ENCODE measurements at places on chromosomes 2 and 18.
A peak's percentile ranks its signal among the peaks of the same experiment; 100 is the strongest.

- H3K27me3 ChIP-seq = peaks cover 4% of the 10 kb centered on the region
- H3K36me3 ChIP-seq = no peaks in the 10 kb centered on the region
- H3K4me3 ChIP-seq = no peak overlapping the region
- no peak overlapping the region for H3K27ac ChIP-seq
Measured at GRCh38 chr2:209845666-209846065, 74.0 kb downstream of the UNC80 start.

GRCh38 chr18:50819027-50819727, 639 bp downstream of the MRO start:
- no peak overlapping the region for H3K27ac ChIP-seq
- H3K4me1 ChIP-seq = peaks cover 21% of the 10 kb centered on the region
- H3K27me3 ChIP-seq = no peaks in the 10 kb centered on the region
- H3K36me3 ChIP-seq = no peaks in the 10 kb centered on the region
- H3K4me3 ChIP-seq = no peak overlapping the region

DNA sequence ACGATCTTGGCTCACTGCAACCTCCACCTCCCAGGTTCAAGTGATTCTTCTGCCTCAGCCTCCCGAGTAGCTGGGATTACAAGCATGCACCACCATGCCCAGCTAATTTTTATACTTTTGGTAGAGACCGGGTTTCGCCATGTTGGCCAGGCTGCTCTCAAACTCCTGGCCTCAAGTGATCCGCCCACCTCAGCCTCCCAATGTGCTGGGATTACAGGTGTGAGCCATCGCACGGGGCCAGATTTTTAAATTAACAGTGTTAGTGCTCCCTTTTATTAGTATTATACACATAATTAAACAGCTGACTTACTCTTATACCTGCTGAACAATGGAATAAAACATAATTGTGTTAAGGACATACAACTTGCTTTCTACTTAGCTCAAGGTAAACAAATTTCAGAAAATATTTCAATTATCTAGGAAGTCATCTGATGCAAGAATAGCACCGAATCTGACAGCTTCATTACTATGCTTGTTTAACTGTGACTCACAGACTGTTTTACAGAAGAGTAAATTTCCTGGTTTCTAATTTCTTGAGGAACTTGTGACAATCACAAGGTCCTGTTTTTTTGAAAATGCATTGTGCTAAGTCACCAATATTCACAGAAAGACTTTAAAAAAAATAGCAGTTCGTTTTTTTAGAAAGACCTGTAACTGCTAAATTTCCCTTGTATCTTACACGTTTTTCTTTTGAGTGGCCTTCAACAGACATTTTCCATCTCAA, 51.2 kb downstream of the SPIRE1 start:
- H3K36me3 ChIP-seq = no peaks in the 10 kb centered on the region
- H3K27me3 ChIP-seq = peaks cover 12% of the 10 kb centered on the region
- H3K27ac ChIP-seq = no peak overlapping the region
- H3K4me1 ChIP-seq = no peaks in the 10 kb centered on the region

- H3K27me3 ChIP-seq = no peaks in the 10 kb centered on the region
- H3K4me1 ChIP-seq = peaks cover 6% of the 10 kb centered on the region
- no peak for DNase-seq
- H3K27ac ChIP-seq = no peak overlapping the region
Measured at GRCh38 chr2:43314299-43314927, 88.0 kb upstream of the ZFP36L2 start.

DNA sequence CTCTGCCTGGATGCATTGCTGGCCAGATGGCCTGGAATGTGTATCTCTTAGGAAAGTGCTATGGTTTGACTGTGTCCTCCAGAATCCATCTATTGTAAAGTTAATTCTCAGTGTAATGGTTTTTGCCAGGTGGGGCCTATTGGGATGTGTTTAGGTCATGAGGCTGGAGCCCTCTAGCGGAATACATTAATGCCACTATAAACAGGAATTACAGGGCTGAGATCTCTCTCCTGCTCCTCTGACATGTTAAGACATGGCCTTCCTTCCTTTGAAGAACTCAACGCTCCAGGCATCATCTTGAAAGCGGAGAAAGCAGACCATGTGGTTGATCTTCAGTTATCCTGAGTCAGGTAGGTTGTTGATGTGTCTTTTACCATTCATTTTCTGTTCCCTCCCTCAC, 276.4 kb downstream of the RPIA start:
- H3K36me3 ChIP-seq = no peaks in the 10 kb centered on the region
- no peak for DNase-seq
- no peaks in the 10 kb centered on the region for H3K27me3 ChIP-seq
- H3K27ac ChIP-seq = no peak overlapping the region
- H3K4me3 ChIP-seq = no peak overlapping the region

DNA sequence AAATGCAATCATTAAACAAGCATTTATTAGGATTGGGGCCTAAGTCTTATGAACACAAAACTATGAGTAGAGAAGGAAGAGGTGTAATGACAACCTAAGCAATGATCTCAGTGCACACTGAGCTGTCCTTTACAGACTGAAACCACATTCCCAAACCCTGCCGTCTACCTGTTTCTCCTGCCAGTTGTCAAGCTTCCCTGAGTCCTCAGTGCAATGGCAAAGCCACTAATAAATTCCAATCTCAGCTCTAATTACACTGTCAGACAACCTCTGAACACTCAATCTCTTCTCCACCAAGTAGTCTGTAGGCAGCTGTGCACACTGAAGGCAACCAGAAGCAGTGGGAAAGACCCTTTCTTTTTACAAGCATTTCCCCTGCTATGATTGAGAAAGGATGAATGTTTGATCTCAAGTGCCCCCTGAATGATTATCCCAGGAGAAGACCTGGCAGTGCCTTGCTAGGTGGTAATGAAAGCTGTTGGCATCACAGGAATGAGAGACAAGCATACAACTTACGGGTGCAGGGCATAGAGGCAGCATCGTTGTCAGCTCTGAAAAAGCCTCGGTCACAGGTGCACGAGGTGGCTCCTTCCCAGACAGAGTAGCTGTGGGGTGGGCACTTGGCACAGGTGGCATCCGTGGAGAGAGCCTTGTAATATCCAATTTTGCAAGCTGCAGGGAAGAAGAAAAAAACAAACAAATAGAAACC, 71.4 kb downstream of the EPHA4 start:
- no peaks in the 10 kb centered on the region for H3K36me3 ChIP-seq
- H3K4me3 ChIP-seq = no peak overlapping the region
- H3K4me1 ChIP-seq = peaks cover 16% of the 10 kb centered on the region
- DNase-seq = no peak

GRCh38 chr2:190877436-190877835, 3.2 kb upstream of the GLS start:
- H3K4me1 ChIP-seq = peaks cover 21% of the 10 kb centered on the region
- no peak overlapping the region for H3K27ac ChIP-seq
- DNase-seq = no peak
- H3K4me3 ChIP-seq = no peak overlapping the region

DNA sequence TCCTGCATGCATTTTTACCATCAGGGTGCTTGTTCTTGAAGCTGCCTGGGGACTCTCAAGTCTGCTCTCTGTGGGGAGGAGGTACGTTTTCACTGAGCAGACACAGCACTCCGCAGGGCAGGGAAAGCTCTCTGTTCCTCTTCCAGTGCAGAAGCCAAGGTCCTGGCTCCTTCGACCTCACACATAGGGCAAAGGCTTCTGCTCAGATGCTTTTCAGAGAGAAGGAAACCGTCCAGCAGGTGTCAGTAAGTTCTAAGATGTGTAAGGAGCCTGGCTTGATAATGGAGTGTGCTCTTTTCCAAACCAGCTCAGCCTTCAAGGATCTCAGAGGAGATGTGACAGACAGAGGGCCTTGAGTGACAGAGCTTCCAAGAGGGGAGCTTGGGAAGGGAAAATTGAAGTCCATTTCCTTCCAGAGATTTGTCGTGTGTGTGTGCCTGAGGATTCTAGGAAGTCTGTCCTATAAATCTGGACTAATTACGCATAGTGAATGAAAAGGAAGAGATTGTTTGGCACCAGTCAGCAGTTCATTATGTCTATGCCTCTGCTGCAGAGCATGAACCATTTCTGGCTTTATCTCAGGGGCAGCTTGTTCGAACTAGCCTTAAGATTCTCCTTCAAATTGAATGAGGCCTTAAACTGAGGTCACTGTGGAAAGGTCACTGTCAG, 67.3 kb upstream of the UPP2 start:
- peaks cover 10% of the 10 kb centered on the region for H3K27me3 ChIP-seq
- H3K27ac ChIP-seq = no peak overlapping the region
- H3K4me1 ChIP-seq = peaks cover 6% of the 10 kb centered on the region
- no peak overlapping the region for H3K4me3 ChIP-seq
- DNase-seq = peak; percentile 19

DNA sequence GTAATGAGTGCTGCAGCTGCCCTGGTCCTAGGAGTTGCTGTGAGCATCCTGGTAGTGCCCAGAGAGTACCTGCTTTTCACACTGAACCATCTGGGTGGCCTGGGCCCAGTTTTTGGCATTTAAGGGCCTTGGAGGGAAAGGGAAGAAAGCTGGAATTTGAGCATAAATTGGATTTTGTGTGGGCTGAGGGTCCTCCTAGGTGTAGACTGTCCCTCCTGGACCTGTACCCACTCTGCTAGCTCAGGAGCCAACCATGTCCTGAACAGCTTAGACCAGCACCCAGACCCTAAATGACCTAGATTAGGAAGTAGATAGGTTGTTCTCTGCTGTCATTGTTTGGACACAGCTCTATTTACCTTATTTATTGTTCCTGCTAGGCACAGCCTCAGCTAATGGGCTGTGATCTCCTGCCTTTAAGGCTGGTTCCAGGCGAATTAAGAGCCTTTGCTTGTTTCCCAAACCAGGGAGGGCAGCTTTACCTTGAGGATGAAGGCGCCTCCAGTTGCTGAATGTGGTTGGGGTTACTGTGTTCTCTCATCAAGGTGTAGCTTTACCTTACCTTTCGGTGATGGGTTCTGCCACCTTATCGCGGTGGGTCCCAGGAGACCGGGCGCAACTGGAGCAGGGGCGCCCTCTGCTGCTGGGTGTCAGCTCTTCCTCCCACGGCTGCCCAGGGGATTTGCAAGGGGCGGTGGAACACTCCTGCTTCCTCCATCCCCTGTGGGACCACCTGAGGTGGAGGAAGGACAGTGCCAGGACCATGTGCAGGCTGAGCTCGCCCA, 34.4 kb downstream of the ITGA6 start:
- H3K27ac ChIP-seq = no peak overlapping the region
- peaks cover 48% of the 10 kb centered on the region for H3K4me1 ChIP-seq
- peaks cover 4% of the 10 kb centered on the region for H3K27me3 ChIP-seq
- no peak overlapping the region for H3K4me3 ChIP-seq

DNA sequence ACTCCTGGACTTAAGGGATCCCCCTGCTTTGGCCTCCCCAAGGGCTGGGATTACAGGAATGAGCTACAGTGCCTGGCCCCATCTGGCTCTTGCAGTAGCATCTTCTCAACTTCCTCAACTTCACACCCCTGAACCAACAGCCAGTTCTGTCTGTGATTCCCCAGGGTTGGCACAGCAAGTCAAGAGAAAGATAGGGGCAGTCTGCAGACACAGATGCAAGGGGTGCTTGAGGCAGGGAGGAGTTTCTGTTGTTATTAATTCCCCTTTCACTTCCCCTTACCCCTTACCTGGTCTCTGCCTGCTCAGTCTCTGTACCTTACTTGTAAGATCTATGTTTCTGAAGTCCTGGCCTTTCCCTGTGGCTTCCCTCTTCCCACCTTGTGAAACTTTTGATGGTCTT, 54.1 kb upstream of the MEX3C start:
- no peaks in the 10 kb centered on the region for H3K27me3 ChIP-seq
- H3K27ac ChIP-seq = peak overlapping the region; percentile 76
- DNase-seq = peak; percentile 78

DNA sequence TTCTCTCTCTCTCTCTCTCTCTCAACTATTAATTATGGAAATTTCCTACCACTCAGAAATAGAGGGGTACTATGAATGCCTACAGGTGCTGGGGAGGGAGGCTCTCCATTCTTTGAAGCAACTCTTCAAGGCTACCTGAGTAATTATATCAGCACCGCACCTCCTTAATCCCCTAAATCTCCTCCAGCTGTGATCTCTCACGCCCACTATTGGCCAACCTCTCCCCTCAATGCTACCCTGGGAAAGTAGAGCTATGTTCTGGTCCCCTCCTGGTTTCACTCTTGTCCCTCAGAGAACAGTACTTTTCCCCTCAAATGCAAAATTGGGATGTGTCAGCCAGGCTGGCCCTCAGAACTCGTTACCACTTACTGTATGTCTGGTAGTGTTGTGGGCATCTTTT, 1.6 kb downstream of the MOCOS start:
- DNase-seq = no peak
- H3K27me3 ChIP-seq = peaks cover 27% of the 10 kb centered on the region
- peaks cover 31% of the 10 kb centered on the region for H3K4me1 ChIP-seq
- no peak overlapping the region for H3K4me3 ChIP-seq
- H3K36me3 ChIP-seq = peaks cover 3% of the 10 kb centered on the region

DNA sequence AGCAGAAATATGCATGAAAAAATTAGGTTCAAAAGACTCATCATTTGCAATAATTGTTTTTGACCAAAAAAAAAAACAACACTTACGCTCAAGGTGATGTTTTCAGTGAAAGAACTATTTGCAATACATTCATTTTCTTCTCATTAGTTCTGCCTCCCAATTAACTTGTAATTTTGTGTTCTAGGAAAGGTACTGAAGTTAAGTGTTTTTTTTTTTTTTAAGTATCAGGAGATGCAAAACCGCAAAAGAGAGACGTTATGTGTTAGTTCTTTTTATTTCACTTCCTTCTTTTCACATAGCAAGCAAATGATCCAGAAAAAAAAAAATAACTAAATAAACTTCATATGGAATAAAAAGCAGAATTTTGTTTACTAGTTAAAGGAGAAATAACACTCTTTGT, 735.2 kb upstream of the GCFC2 start:
- no peak for DNase-seq
- no peaks in the 10 kb centered on the region for H3K27me3 ChIP-seq
- no peak overlapping the region for H3K27ac ChIP-seq

- peak overlapping the region; percentile 90 for H3K27ac ChIP-seq
- peak overlapping the region; percentile 66 for H3K4me3 ChIP-seq
- H3K4me1 ChIP-seq = peaks cover 67% of the 10 kb centered on the region
- DNase-seq = peak; percentile 77
- H3K36me3 ChIP-seq = peaks cover 12% of the 10 kb centered on the region
Measured at GRCh38 chr2:62099523-62100175, 96.3 kb upstream of the B3GNT2 start.

DNA sequence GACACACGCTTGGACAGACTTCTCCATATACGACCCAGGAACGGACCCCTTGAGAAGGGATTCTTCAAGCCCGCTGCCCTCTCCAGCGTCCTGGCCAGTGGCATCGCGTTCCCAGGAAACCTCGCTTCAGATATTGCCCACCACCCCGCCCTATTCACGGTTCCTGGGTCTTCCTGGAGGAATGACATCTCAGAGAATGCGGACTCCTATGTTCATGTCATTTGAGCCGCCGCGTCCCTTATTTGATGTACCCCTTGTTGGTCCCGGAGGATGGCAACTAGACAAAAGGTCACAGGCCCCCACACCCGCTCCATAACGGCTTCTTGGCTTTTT, 588 bp upstream of the CCDC93 start:
- peak overlapping the region; percentile 92 for H3K4me3 ChIP-seq
- H3K27ac ChIP-seq = peak overlapping the region; percentile 56
- peaks cover 33% of the 10 kb centered on the region for H3K4me1 ChIP-seq
- peaks cover 26% of the 10 kb centered on the region for H3K27me3 ChIP-seq

GRCh38 chr2:193326296-193326695, 1131.6 kb upstream of the TMEFF2 start:
- no peaks in the 10 kb centered on the region for H3K27me3 ChIP-seq
- no peak overlapping the region for H3K27ac ChIP-seq
- no peak for DNase-seq
- H3K4me3 ChIP-seq = no peak overlapping the region
- H3K4me1 ChIP-seq = no peaks in the 10 kb centered on the region
